ENCODE measurements at places on chromosomes 11 and 22. TPM values are rescaled to one million over a fixed set of nuclear protein-coding genes. Genes with fewer than 3 reads are reported as not detected.
A peak's percentile ranks its signal among the peaks of the same experiment; 100 is the strongest.

FOLH1 gene
- total RNA-seq = 16.5 TPM

SLC37A2 gene
- total RNA-seq = 5.2 TPM

DNA sequence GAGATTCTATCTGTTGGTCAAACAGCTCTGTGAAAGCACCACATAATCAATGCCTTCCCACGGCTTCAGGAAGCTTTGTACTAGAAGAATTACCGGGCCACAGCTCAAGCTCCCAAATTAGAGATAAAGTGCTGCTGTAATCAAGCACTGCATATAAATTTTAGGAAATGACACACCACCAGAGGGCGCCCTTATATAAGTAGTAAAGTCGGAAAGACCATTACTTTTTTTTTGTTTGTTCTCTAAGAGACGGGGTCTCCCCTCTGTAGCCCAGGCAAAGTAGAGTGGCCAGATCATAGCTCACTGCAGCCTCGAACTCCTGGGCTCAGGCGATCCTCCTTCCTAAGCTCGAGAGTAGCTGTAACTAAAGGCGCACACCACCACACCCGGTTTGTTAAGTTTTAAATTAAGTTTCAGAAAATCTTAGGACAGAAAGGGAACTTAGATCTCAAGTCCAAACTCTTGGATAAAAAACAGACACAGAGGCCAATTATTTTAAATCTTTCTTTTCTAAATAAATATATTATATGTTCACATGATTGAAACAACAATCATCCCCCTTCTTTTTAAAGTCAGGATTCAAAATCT lies 32.6 kb downstream of the PRCP start:
- DNase-seq = peak; percentile 67

DNA sequence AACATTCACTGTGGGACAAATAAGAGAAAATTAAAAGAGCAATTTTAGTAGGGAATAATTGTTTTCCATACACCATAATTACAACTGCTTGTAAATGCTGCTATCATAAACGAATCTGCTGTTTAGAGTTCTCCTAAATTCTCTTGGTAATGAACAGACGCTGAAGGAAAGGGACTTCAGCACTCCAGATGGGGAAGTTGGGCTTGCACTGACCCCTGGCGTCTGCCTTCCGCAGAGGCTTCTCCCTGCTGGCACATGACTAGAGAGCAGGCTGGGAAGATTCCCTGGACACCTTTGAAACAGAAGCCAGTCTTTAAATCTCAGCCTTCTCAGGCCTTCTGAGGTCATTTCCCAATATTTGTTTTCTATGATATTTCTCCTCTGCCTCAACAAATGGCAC lies 84.1 kb downstream of the NXPE2 start:
- DNase-seq = peak; percentile 48

Measured in spinal cord (tissue), 10 donors.